Left renal pelvis (tissue), 4 donors: ENCODE measurements at places on chromosomes 2 and 18. TPM values are rescaled to one million over a fixed set of nuclear protein-coding genes. Genes with fewer than 3 reads are reported as not detected.

- no peak for DNase-seq
Measured at GRCh38 chr2:188610827-188611226, 319.2 kb downstream of the GULP1 start.

- no peak for DNase-seq
Measured at GRCh38 chr2:152221839-152222238, 46.3 kb upstream of the STAM2 start.

- DNase-seq = no peak
Measured at GRCh38 chr18:574149-574860, 5.9 kb upstream of the CETN1 start.

DNA sequence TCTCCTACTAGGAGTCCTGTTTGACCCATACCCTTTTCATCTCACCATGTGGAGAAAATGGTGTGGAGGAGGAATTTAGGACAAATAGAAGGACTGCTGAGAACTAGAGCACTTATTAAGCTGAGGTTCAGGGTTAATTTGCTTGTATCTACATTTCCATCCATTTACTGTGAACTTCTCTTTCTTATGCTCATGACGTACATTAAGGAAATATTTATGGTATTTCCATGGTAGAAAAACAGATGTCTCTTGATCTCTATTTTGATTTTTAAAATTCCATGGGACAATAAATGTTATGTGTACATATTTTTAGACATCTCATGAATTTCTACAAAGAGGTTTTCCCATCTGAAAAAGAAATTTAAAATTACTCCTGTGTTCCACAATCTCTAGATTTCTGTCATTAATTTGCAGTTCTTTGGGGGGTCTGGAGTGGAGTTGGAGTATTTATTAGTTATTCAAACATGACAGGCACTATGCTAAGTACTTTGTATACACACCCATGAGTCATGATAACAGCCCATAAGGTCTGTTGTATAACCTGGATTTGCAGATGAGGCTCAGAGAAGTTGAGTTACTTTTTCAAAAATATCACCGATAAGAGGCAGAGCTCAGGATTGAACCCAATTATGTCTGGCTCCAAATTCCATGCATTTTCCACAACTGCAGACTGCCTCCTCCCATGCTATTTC is 112.6 kb downstream of the COPS8 start:
- no peak for DNase-seq

- DNase-seq = no peak
Measured at GRCh38 chr18:44699572-44700261, 19.0 kb downstream of the SETBP1 start.

- DNase-seq = no peak
Measured at GRCh38 chr2:210195101-210195852, 24.1 kb upstream of the KANSL1L start.

DNA sequence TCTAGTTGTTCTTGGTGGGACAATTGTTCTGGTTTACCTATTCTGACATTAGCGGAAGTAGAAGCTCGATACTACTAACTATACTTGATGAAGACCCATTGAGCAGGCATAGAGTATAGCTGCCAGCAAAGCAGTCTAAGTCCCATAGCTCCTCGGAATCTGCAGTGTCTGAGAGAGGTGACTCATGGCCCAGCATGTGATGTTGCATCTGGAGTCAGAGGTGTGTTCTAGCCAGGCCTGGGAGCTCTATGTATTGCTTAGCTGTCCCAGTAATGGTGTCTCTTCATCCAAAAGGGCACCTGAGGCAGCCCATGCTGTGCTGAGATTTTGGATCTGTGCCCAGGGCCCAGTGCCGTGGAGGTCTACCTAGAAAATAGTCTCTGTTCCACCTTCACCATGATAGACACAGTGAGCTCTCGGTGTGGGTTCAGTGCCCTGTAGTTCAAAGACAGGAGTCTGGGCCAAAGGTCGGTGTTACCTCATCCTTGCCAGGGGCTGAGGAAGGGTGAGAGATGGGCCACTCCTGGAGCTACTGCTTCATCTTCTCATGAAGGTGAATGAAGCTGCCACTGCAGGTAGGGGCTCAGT is 47.3 kb downstream of the MEX3C start:
- DNase-seq = no peak

- no peak for DNase-seq
Measured at GRCh38 chr18:80106482-80107051, 2.5 kb upstream of the ADNP2 start.

DNA sequence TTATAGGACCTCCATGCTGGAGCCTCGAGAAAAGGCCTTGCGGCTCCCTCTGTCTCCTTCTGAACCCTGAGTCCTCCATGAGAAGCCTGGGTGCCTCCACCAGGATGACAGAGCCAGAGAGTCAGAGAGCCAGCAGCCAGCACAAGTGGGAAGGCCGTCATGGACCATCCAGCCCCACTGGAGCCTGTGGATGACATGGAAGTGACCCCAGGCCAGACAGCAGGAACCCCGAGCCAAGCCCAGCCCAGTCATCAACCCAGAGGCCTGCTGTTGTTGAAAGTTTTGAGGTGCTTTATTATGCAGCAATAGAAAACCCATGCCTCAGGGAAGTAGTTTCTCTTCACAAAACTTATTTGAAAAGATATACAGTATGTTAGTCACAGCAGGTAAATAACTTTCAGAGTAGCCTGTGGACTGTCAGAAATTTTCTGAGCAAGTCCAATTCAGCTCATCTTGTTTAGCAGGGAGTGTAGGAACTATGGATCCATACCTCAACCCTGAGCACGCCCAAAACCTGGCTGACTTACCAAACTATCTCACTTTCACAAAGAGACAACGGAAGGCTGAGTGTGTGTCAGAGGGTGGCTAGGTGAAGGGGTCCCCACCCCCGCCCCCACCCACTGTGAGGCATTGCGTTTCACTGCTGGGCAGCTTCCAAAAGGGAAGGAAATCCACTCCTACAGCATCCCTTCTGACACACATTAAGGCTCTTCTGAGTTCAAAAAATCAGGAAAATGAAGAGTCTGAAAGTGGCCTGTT is 79.9 kb upstream of the NDUFV2 start:
- no peak for DNase-seq

DNA sequence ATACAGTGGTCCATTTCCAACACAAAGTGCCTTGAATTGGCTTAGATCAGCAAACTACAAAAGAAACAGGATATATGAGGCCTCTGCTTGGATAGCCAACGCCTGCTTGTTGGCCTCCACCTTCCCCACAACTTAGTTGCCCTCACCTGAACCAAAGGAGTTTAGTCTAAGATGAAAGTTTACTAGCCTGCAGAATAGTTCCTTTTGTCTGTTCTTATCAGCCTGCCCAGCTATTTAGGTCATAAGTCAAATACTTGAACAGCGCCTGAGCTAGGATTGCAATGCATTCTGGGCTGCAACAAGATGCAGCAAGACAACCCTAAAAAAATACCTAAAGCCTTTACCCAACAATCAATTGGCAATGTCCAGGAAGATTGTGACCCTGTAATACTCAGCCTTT is 13.1 kb upstream of the EPG5 start:
- no peak for DNase-seq

DNA sequence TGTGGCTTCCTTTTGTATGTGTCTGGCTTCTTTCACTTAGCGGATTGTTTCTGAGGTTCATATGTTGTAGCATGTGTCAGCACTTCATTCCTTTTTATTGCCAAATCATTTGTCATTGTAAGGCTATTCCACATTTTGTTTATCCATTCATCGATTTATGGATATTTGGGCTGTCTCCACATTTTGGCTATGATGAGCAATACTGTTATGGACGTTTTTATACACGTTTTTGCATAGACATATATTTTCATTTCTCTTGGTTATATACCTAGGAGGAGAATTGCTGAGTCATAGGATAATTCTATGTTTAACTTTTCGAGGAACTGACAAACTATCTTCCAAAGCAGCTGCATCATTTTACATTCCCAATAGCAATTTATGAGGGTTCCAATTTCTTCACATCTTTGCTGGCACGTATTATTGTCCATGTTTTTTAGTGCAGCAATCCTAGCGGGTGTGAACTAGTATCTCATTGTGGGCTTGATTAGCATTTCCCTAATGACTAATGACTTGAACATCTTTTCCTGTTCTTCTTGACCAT is 48.1 kb upstream of the TBC1D8 start:
- no peak for DNase-seq

DNA sequence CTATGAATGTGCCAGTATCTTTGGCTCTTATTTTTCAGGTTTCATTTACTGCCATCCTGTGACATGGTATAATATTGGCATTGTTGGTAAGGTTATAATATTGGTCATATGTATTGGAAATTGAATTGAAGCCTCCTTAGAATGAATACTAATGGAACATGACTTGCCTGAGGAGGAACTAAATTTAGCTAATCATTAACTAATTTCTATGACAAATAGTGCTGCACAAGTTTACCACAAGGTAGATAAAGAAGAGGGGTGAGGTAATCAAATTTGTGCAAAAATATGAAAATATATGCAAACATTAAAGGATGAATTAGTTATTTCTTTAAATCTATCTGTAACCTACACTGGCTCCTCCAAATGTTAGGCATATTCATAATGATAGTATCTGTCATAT is 43.2 kb upstream of the ORC2 start:
- no peak for DNase-seq

GRCh38 chr2:199207011-199207410 is 250.7 kb downstream of the SATB2 start:
- DNase-seq = no peak

Gene LYPD1
- 107 TPM for polyA plus RNA-seq

Gene KIF5C
- polyA plus RNA-seq = 7.1 TPM

Gene CXCR1
- not detected for polyA plus RNA-seq

Gene NYAP2
- polyA plus RNA-seq = not detected

Gene UGT1A7
- polyA plus RNA-seq = 0.09 TPM

Gene IGFBP5
- polyA plus RNA-seq = 1,453 TPM

Gene FHOD3
- 40.3 TPM for polyA plus RNA-seq

Gene CAPN10
- 20.7 TPM for polyA plus RNA-seq

Gene ASB18
- polyA plus RNA-seq = not detected
